ENCODE measurements at places on chromosomes 7 and 10.

DNA sequence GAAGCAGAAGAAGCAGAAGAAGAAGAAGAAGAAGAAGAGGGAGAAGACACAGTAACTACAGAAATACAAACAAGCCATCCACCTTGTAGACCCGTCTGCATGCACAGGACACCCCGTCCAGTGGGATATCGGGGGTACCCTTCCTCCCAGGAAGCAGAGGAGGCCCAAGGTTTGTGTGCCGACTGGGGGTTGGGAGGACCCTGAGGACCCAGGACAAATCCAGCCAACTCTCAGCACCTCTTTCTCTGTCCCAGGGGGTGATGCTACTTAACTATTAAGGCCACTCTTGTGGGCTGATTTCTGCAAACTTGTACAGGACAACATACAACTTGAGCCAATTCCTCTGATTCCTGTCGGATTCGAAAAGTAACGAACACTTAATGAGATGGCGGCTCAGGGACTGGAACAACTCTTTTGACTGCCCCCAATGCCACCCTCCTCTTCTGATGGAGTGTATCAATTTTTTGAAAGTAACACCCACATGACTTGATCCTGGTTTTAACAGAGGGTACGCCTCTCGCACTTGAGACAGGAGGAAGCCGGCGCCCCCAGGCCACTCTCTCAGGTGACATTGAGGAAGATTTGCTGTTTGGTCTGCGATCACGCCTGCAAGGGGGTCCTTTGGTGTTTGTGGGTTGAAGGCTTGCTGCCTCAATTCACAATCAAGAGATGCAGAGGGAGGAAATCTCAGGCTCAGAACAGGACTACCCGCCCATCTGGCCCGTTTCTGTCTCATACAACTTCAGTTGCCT lies 192.6 kb downstream of the TNS3 start:
- no peak for DNase-seq

DNA sequence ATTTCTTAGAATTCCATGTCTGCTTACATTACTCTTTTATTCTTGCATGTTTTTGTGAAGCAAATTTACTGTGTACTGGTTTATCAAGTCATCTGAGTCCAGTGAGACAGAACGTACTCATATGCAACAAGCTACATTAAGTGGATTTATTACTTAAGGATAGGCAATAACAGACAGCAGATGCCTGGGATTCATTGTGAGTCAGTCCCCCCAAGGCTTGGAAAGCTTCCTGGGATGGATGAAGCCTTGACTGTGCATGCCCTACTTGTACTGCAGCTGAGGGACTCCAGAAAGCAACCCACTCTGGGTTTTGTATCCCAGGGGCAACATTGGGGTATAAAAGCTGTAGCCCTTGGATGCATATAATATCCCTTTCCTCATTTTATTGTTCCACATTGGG lies 113.4 kb upstream of the RAB18 start:
- no peak for DNase-seq

- DNase-seq = peak; percentile 65
Measured at GRCh38 chr10:60732807-60733516, 45.3 kb upstream of the CDK1 start.

DNA sequence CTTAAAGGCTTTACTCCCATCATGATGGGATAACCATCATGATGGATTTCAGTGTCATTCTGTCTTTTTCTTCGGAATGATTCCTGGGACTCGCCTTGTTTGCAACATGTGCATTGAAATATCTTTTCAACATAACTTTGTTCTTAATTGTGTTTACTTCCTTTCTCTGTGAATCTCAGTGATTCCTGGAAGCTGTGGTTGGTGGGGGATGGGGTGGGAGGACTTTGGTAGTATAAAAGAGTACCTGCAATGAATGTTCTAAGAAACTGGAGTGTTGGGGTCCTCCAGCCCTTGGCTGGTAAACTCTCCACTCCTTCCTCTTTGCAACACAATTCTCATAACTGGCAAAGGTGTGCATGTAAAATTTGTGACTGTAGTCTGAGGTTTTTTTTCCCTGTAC lies 11.5 kb upstream of the SH2D4B start:
- no peak for DNase-seq

- no peak for DNase-seq
Measured at GRCh38 chr10:51694086-51694768, 5.2 kb downstream of the CSTF2T start.

- DNase-seq = no peak
Measured at GRCh38 chr7:135186261-135186540, 15.7 kb upstream of the CYREN start.

- DNase-seq = no peak
Measured at GRCh38 chr10:70804421-70804808, 11.3 kb upstream of the SGPL1 start.

DNA sequence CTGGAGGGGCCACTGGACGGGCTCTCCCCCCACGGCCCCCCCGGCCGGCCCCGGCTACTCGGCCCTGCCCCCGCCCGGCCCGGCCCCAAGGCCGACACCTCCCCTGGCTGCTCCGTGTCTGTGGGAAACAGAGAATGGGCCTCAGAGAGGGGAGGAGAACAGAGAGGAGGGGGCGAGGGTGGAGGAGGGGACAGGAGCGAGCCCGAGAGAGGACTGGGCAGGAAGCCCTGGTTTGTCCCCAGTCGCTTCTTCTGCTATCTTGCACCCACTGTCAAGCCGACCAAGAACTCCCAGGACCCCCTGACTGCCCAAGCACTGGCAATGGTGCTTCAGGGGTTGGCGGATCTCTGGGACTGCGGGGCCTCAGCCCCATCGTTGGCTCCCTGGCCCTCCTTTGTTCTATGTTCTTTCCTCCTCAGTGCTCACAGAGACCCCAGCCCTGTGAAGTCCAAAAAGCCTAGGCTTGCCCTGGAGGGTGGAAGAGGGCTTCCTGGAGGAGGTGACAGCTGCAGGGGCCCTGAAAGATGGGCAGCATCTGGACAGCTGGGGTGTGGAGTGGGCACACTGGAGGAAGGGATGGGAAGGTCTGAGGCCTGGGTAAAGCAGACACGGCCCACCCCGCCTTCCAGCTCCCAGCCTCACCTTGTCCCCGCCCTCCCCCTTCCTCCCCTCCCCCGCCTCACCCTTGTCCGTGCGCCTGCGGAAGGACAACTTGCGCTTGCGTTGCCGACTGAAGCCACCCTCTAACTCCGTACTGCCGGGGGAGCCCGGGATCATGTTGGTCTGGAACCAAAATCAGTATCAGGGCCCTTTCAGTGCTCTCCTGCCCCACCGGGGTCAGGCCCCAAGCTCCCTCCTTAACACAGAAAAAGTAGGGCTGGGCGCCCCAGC lies 30.1 kb downstream of the KCNH2 start:
- DNase-seq = no peak

- DNase-seq = no peak
Measured at GRCh38 chr10:109895095-109895818, 28.1 kb downstream of the XPNPEP1 start.

DNA sequence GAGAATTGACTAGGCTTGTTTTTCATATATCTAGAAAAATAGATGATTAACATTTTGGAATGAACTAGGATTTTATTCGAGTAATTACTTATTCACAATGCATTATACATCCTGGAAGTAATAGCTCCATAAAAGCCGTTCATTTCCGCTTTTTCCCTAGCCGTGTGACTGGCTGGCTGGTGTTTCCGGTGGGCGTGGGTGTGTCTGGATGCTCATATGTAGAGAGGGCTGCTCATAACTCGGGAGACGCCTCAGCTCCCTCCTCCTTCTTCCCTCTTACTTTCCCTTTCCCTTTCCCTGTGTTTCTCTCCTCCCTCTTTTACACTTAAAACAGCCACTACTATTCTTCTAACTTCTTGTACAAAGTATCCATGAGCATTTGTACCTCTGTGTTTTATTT lies 187.7 kb upstream of the VSTM2A start:
- no peak for DNase-seq

DNA sequence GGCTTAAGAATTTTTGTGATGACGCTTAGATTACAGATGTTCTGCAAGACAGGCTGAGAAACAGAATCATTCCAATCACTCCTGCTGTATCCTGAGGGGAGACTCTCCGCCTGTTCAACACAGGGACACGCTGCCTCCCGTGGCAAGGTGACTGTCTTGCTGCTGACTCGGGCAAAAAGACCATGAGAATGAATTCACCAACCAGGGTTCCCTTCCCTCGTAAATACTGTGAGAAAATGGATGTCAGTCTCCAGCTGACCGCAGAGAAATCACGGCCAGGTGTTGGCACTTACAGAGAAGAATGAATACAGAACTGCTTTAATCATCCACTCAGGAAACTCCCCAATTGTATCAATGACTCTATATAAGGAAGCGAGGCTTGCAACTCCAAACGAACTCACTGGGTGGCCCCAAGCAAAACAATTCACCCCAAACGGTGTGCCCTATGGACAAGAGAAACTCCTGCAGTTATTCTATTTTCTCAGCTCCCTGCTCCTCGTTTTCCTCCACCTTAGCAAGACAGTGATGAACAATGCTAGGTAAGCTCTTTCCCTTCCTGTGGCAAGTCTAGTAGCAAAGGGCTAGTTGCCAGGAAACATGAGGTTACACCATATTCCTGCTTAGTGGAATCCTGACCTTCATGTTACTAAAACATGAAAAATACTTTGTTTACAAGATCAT lies 22.8 kb downstream of the GNA12 start:
- no peak for DNase-seq

- no peak for DNase-seq
Measured at GRCh38 chr7:44265728-44266127, 59.7 kb downstream of the CAMK2B start.

DNA sequence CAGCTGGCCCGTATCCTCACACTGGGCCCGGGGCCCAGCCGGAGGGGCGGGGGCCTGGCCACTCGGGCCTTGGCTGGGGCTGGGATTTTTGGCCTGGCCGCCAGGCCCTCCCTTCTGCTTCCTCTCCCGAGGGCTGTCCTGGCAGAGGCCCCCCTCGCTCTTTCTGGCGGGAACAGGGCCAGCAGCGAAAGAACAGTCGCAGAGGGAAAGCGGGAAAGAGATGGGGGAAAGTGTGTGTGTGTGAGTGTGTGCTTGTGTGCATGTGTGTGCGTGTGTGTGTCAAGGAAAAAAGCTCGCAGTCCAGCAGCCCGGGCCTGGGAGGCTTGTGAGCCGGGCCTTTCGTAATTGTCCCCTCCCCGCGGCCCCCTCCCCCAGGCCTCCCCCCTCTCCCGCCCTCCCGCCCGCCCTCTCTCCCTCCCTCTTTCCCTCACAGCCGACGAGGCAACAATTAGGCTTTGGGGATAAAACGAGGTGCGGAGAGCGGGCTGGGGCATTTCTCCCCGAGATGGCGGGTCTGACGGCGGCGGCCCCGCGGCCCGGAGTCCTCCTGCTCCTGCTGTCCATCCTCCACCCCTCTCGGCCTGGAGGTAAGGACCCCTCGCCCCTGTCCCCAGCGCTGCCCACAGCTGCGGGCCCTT lies at the start of gene ELN:
Gene ELN (plus strand): TSS at position 491 of the 638 bp plus-strand sequence. CDS start 15 bp downstream, at position 506.
- peak; percentile 97 for DNase-seq

- DNase-seq = no peak
Measured at GRCh38 chr7:17497136-17497535, 198.7 kb downstream of the AHR start.

DNA sequence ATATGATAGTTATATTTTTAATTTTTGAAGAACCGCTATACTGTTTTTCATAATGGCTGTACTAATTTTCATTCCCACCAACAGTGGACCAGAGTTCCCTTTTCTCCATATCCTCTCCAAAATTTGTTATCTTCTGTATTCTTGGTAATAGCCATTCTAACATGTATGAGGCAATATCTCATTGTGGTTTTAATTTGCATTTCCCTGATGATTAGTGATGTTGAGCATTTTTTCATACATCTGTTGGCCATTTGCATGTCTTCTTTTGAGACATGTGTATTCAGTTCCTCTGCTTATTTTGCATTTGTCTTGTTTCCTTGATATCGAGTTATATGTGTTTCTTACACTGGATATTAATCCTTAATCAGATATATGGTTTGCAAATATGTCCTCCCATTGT lies 770.8 kb upstream of the MBL2 start:
- DNase-seq = no peak

DNA sequence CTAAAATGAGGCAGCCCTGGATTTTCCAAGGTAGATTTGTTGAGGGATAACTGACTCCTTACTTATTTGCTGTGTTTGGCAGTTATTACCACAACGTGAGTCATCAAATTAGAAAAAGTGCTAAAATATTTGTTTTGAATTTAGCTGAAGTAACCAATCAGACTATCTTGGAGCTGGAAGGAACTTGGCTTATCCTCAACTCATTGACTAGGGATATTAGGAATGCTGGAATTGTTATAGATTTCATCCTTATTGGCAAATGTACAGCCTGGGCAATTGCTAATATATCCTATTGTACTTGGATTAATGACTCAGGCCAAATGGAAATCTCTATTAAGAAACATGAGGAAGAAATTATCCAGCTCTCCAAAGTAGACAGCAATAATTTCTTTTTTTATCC lies 1189.0 kb upstream of the LRRN3 start:
- no peak for DNase-seq

DNA sequence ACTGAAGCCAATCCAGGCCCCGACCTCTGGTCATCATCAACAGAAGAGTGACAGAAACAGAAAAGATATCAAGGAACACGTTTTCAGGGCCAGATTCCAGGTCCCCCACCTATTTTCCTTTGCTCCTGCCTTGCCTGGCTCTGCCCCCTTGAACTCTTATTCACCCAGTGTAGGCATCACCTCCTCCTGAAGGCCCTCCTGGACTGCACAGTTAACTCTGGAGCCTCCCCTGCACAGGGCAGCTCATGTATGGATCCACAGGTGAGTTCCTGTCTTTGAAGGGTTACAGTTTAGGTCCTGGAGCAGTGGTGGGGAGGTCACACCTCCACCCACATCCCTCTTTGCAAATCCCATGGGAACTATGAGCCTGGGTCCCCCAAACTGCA lies 163.3 kb upstream of the TNRC18 start:
- DNase-seq = no peak

DNA sequence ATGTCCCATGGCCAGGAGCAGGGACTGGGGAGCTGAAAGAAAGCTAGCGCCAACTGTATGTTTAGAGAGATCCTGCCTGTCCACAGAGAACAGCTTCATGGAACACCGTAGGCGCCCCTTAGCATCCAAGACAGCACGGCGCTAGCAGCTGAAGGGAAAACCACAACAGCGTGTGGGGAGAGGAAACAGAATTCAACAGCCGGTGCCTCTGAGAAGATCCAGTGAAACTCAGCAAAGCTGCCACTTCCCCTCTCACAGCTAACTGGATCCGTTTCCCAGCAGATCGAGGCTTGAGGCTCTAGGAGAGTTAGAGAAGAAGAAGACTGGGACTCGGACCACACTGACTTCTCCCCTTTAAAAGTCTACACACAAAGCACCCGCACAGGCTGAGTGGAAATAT lies 145.0 kb downstream of the MAD1L1 start:
- no peak for DNase-seq

- DNase-seq = no peak
Measured at GRCh38 chr7:11175371-11175770, 201.7 kb downstream of the PHF14 start.

Data from ovary (tissue), 10 donors.